ENCODE measurements at places on chromosomes 12 and 14. TPM values are rescaled to one million over a fixed set of nuclear protein-coding genes. Genes with fewer than 3 reads are reported as not detected.

PZP gene
- total RNA-seq, result 0.93 TPM

PPP4R4 gene
- total RNA-seq, result under 0.01 TPM

CLEC7A gene
- total RNA-seq, result not detected

KRT5 gene
- not detected for total RNA-seq

PLEK2 gene
- 11.1 TPM for total RNA-seq

LRRK2 gene
- 3.6 TPM for total RNA-seq

TMEM132D gene
- total RNA-seq, result not detected

SLC7A7 gene
- total RNA-seq, result 14.7 TPM

INTS13 gene
- total RNA-seq, result 79.8 TPM

TAS2R10 gene
- total RNA-seq, result 1.1 TPM

TMEM121 gene
- 5.7 TPM for total RNA-seq

PTGDR gene
- not detected for total RNA-seq

POP5 gene
- 24.6 TPM for total RNA-seq

SDSL gene
- 2.8 TPM for total RNA-seq

KRT78 gene
- total RNA-seq, result not detected

ACTR6 gene
- total RNA-seq, result 28.1 TPM

SDR9C7 gene
- total RNA-seq, result not detected

EXOC3L4 gene
- total RNA-seq, result not detected

P2RX7 gene
- 3.2 TPM for total RNA-seq

TBK1 gene
- 56.9 TPM for total RNA-seq

B3GNT4 gene
- not detected for total RNA-seq

RNU4-1 gene
- total RNA-seq, result under 0.01 TPM

PIP4P1 gene
- total RNA-seq, result 18.4 TPM

PDE3A gene
- total RNA-seq, result 106 TPM

KCNH5 gene
- total RNA-seq, result not detected

MANSC4 gene
- total RNA-seq, result 0.14 TPM

GLS2 gene
- 0.22 TPM for total RNA-seq

RNASE12 gene
- total RNA-seq, result not detected

ARF3 gene
- total RNA-seq, result 83.8 TPM

ZNF891 gene
- total RNA-seq, result 2.0 TPM

FSCB gene
- total RNA-seq, result not detected

CD69 gene
- 0.53 TPM for total RNA-seq

LALBA gene
- total RNA-seq, result not detected

SSTR1 gene
- total RNA-seq, result 1.2 TPM

FAM181A gene
- not detected for total RNA-seq

PIANP gene
- total RNA-seq, result 0.13 TPM

TEX52 gene
- not detected for total RNA-seq

PTPN6 gene
- total RNA-seq, result not detected

KRT2 gene
- not detected for total RNA-seq

TMEM119 gene
- total RNA-seq, result not detected

DLK1 gene
- total RNA-seq, result not detected

ARG2 gene
- 31.1 TPM for total RNA-seq

TMEM117 gene
- 3.7 TPM for total RNA-seq

TPH2 gene
- total RNA-seq, result not detected

STON2 gene
- total RNA-seq, result 0.40 TPM

CYP27B1 gene
- total RNA-seq, result 0.80 TPM

Data from thoracic aorta endothelial cell (primary cell).